Type B pancreatic cell (in vitro differentiated cells): ENCODE measurements at places on chromosomes 1 and 21.

DNA sequence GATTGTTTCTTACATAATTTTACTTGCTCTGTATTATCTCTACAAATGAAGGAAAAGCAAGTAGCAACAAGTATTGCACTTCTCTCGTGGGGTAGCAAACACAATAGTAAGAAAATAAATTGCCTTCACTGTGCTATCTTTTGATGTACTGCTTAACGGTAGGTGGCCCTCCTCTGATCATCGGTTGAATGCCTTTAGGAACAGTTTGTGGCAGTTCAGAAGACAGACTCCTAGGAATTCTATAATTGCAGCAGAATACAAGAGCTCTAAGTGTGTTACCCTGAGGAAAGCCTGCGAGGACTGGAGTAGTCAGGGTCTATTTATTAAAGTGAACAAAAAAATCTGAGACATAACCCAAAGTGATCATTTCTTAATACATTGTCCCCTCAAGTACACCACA is 1135.9 kb downstream of the KCNT2 start:
- DNase-seq = no peak

- DNase-seq = no peak
Measured at GRCh38 chr1:205199931-205200299, 11.6 kb downstream of the DSTYK start.

- DNase-seq = no peak
Measured at GRCh38 chr1:25918615-25919014, 12.4 kb upstream of the STMN1 start.

GRCh38 chr1:60832367-60832766 is 250.0 kb upstream of the NFIA start:
- DNase-seq = no peak
